ENCODE measurements at places on chromosomes 16 and 17.

DNA sequence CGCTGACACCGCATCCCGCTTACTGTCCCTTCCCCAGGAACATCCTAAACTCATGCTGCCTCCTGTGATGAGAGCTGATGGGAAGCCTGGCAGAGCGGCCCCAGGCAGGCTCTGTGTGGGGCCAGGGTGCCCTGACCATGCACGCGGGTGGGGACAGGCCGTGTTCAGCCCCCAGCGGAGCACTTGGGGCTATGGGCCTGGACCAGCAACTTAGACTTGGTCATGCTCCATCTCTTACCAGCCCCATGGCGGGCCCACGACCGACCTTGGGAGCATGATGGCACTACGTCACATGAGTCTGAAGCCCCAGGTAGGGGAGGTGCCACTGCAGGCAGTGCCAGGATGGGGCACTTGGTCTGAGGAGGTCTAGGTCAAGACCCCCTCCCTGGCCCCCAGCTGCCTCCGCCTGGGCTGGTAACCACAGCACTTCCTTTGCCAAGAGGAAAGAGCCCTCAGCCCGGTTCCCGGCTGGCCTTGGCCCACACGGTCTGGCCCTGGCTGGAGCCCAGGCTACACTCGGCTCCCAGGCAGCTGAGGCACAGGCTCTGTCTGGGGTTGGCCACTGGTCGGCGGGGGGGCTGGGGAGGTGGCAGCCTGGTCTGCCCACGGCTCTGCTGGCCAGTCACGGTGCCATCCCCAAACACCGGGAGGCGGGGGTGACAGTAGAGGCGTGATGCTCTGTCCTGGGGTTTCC is 25.7 kb downstream of the BAHCC1 start:
- DNase-seq: peak; percentile 90

DNA sequence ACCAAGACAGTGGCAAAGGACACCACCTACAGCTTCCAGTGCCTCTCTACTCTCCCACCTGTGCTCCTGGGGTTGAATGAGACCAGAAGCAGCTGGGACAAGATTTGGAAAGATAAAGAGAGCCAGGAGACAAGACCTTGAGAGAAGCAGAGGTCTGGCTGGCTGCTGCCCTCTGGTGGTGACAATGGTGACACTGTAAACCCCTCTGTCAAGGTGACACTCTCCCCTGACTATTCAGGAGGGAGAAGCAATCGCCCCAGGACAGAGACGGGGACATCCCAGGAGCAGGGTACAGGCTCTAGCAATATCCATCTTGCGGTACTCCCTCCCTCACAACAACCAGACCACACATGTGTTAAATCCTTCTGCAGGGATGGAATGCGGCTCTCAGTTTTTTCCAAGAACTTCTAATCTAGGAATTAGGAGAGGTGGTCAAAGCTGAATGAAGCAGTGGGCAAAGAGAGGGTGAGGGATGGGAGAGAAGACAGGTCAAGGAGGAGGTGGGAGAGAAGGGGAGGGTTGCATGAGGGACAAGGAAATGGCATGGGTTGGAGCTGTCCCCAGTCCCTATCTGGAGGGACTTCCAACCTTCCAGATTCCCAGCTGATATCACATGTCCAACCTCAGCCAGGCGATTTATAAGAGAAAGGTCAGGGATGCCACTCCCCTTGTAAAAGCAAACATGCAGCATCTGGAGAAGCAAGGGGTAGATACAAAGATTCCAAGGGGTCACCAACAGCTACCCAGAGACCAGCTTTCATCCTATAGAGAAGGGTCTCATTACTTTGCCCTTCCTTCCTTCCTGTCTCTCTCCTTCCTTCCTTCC is 2.9 kb downstream of the PHOSPHO1 start:
- no peak for DNase-seq

GRCh38 chr16:30409125-30410060 is 2.0 kb downstream of the ZNF771 start:
- DNase-seq: peak; percentile 89

- no peak for DNase-seq
Observed at GRCh38 chr16:8955828-8956227, 7.9 kb downstream of the USP7 start.

- no peak for DNase-seq
Observed at GRCh38 chr16:12958366-12958765, 57.0 kb downstream of the SHISA9 start.

GRCh38 chr17:48624544-48625494 is 1.3 kb downstream of the HOXB9 start:
- no peak for DNase-seq

DNA sequence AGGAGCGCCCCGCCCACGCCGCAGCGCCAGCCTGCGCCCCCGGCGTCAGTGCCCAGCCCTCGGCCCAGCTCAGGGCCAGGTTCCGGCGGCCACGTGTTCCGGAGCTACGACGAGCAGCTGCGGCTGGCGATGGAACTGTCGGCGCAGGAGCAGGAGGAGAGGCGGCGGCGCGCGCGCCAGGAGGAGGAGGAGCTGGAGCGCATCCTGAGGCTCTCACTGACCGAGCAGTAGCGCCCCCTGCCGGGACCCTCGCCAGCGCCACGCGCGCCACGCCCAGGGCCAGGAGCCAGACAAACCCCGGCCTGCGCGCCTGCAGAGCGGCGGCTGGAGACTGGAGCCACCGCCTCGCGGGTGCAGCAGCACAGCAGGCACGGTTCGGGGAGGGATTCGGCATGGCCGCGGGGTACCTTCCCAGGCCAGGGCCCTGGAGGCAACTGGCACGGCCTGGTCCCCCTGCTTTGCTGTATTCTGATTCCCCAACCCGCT is 9.3 kb downstream of the CORO6 start:
- peak; percentile 93 for DNase-seq

GRCh38 chr17:41004397-41004796 is 4.5 kb downstream of the KRTAP3-1 start:
- no peak for DNase-seq

DNA sequence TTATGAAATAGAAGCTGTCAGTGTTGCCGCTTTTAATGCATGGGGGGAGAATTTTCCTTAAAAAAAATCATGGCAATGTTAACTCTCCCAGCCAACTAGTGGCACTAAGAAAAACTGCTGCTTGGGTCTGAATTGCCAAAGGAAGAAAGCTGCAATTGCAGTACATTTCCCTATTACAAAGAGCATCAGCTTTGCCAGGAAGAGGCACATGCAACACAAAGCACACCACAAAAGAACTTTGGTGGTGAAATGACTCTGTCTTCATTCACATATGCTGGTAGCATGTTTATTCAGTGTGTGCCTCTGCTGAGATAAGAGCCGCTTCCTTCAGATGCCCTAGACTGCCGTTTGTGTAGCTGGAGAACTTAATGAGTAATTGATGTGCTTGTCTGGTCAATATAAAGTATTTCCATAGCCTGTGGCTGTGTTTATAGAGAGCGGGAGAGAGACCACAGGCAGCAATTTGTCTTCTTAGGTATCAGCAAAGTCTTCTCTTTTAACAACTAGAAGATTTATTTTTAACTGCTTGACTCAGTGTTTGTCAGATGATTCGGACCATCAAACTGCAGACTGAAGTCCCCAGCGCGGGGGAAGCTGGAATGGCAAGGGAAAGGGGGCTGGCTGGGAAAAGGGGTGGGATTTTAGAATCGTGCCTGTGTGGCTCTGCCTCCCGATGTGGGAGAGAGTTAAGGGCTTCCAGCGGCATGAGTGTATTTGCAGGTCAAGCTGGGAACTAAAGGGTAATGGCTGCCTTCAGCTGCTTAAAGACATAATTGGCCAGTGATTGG is 115.1 kb downstream of the MRTFB start:
- no peak for DNase-seq

DNA sequence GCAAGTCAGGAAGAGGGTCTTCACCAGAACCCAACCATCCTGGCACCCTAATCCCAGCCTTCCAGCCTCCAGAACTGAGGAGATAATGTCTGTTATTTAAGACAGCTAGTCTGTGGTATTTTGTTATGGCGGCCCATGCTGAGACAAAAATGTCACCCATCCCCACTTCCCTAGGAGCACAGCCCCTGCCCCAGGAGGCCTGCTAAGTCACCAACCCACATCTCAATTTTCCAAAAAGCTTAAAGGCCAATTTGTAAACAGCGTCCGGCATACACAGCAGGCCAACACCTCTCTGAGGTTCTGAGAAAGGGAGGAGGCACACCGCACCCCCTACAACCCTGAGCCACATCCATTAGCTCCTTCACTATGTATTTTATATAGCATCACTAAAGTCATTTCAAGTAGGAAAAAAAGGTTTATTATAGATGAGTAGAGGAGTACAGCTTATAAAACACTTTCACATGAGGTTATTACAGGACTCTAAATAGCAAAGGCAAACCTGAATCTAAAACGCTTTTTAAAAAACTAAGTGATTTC is 6.9 kb downstream of the TMEM170A start:
- DNase-seq: no peak

- DNase-seq: no peak
Observed at GRCh38 chr17:41519501-41520224, 973 bp upstream of the KRT15 start.

GRCh38 chr16:81367821-81368220 is 53.1 kb downstream of the GAN start:
- no peak for DNase-seq

DNA sequence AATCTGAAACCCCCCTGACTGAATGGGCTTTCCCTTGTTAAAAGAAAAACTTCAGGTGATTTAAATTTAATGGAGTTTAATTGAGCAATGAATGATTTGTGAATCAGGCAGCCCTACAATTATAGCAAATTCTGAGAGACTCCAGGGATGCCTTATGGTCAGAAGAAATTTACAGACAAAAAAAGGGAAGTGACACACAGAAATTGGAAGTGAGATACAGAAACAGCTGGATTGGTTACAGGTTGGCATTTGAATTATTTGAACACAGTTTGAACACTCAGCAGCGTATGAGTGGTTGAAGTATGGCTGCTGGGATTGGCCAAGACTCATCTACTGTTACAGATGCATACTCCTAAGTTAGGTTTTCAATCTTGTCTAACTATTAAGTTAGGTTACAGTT is 19.0 kb upstream of the CPHXL start:
- no peak for DNase-seq

GRCh38 chr16:67883872-67884261 is 818 bp upstream of the NRN1L start:
- peak; percentile 93 for DNase-seq

- DNase-seq: no peak
Observed at GRCh38 chr17:63984236-63984635, 11.5 kb upstream of the SCN4A start.

GRCh38 chr17:1112875-1113274 is 66.9 kb downstream of the ABR start:
- DNase-seq: no peak

- no peak for DNase-seq
Observed at GRCh38 chr17:29595943-29596774, 3.2 kb downstream of the ANKRD13B start.

GRCh38 chr17:27493088-27493487 is 36.8 kb downstream of the KSR1 start:
- DNase-seq: no peak

GRCh38 chr17:82153745-82154375 is 55.8 kb upstream of the FASN start:
- peak; percentile 93 for DNase-seq

DNA sequence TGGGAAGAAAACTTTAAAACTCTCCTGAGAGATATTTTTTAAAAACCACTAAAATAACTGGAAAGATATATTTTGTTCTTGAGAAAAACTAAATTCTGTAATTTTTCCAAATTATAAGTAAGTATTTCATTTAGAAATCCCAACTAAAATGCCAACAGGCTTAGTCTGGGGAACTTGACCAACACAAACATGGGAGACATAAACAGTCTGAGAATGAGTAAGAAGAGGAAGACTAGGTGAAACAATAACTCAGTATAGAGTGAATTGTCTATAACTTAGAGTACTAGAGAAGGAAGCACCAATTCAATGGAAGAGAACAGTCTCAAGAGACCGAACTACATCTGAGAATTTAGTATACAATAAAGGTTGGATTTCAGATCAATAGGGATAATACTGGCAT is 2.9 kb downstream of the CMTM1 start:
- DNase-seq: no peak

- no peak for DNase-seq
Observed at GRCh38 chr17:3762922-3763776, 37.8 kb downstream of the ITGAE start.

DNA sequence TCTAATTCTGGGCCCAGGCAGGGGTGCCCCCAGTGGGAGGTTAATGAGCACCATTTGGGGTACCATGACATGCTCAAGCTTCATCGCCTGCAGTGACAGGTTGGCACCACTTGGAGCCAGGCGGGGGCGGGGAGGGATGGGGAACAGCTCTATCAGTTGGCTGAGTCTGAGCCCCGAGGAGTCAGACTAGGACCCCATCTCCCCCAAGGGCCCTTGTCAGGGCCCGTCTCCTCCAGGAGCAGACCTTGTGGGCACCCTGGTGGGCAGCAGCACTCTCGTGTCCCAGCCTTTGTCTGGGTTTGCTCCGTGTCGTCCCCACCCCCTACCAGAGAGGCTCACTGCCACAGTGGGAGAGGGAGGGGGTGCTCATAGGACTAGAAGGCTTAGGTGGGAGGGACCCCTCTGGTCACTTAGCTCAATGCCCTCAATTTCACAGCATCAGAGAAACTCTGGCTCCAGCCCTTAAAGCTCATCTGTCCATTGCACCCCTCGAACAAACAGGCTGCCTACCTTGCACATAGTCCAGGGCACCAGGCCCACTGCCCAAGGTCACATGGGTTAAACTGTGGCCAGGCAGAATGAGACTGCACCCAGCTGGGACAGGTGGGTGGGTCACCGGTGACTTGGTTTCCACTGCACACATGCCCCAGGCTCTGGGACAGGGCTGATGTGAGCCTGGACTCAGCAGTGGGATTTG is 4.1 kb downstream of the PPP1R9B start:
- DNase-seq: no peak

- no peak for DNase-seq
Observed at GRCh38 chr17:45949755-45950320, 49.2 kb upstream of the STH start.

GRCh38 chr17:59389066-59389465 is 57.6 kb downstream of the YPEL2 start:
- no peak for DNase-seq

- DNase-seq: peak; percentile 89
Observed at GRCh38 chr17:4898927-4899326, 409 bp upstream of the C17orf107 start.

DNA sequence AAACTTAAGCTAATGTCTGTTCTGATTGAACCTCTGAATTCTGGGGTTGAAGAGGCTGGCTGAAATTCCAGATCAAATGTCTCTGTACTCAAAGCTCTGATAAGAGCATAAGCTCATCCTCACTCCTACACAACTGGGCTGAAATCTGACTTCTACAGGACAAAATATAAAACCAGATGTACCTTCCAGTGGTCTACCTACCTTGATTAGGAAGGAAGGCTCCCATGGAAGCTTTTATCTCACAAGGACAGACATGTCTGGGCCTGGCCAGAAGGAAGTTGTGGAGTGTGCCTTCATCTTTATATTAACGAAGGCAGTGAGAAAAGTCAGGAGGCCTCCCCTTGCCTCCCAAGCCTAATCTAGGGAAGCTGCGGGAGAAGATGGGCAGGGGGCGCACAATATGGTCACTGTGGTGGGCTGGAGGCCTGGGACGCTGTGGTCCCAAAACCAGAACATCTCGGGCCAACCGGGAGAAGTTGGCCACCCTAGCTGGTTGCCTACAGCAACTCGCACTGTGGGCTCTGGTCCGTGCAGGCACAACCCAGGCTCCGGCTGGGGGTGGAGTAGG is 55.6 kb upstream of the LRRC37A3 start:
- DNase-seq: no peak

Data from upper lobe of left lung (tissue), 6 donors.